ENCODE measurements at places on chromosomes 2 and 18.

DNA sequence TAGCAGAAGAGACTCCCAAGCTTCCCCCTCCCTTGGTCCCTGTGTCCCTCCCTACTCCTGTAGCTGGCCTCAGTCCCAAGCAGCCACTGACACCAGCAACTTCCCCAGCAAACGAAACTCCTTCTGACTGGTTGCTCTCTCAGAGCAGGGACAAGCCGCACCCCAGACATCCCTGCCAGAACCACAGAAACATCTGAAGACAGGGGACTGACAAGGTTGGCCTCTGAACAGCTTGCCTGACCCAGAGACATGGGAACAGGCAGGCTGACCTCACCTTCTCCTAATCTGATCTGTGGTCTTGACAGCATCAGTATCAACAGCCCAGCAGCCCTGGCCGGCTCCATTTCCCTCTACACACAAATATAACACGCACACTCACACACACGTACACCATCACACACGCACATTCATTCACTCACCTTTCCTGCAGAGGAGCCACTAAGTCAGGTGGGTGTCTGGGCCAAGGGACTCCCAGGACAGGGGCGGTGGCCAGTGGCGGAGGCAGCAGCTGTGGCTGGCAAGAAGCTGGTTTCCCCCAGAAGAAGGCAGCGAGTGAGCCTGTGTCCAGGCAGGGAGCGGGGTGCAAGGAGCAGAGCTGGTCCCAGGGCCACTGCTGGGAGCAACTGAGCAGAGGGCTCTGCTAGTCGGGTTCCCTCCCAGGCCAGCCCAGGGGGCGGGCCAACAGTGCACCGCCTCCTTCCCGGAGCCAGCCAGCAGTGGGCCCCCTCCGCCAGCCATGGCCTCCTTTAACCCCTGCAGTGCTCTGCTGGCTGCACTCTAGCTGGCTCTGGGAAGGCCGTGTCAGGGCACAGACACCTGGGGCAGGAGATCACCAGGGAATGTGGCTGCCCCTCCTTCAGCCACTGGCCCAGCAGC, 59.1 kb downstream of the TNS1 start:
- no peak for DNase-seq

GRCh38 chr18:76142611-76143010, 352.4 kb downstream of the ZNF516 start:
- DNase-seq = no peak

- no peak for DNase-seq
Observed at GRCh38 chr18:59605633-59606192, 91.5 kb downstream of the CCBE1 start.

DNA sequence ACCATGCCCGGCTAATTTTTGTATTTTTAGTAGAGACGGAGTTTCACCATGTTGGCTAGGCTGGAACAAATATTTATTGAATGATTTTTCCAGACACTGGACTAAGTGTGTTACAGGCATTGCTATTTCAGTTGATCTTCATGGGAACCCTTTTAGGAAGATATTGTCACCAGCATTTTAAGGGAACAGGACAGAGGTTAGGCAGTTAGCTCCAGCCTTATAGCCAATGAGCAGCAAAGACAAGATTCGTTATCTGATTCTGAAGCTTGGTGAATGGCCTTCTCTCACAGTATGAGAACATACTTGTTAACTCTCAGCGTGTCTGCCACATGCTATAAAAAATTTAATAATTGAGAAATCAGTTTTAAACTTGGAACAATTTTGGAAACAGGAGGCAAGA, 73.4 kb downstream of the SOCS6 start:
- no peak for DNase-seq

DNA sequence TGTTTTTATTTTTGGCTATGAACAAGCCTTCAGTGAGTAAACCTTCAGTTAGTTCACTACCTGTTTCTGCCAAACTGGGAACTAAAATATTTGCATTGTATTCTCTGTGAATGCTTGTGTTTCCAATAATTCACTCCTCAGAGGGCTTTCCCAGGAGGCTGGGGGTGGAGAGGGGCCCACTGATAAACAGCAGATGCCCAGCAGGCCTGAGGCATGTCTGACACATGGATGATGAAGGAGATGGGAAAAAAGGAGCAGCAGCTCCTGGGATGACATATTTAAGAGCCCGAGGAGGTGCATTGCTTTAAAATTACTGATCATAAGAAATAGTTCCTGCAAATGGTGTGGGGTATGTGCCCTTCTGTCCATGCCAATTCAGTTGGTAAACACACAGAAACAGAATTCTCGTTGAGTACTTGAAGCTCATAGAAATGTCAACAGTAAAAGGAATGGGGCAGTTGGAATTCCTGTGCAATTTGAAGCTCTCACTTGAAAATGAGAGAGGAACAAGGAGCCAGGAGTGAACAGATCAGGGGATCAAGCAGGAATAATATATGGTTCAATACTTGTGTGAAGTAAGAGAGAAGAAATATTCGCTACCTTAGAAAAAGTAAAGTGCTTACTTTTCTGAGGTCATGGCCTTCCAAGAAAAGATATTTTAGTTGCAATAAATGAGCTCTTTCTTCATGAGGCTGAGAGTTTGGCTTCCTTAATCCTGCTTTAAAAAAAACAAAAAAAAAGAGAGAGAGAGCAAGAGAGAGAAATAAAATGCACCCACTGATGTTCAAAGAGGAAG, 22.0 kb upstream of the HNMT start:
- DNase-seq = no peak

All from stimulated activated CD4-positive, alpha-beta T cell treated with anti-CD3 and anti-CD28 coated beads, Interleukin-1b, Interleukin-23, amount 100 ng/mL, for 48 hours (primary cell).